ENCODE measurements at places on chromosomes 7 and 10.

GRCh38 chr10:77909021-77909748 is 17.4 kb downstream of the DLG5 start:
- no peak for DNase-seq

GRCh38 chr7:87131771-87132170 is 20.5 kb upstream of the DMTF1 start:
- DNase-seq, result no peak

- no peak for DNase-seq
These were observed 85.6 kb downstream of the SDK1 start for GRCh38 chr7:3386423-3387190.

DNA sequence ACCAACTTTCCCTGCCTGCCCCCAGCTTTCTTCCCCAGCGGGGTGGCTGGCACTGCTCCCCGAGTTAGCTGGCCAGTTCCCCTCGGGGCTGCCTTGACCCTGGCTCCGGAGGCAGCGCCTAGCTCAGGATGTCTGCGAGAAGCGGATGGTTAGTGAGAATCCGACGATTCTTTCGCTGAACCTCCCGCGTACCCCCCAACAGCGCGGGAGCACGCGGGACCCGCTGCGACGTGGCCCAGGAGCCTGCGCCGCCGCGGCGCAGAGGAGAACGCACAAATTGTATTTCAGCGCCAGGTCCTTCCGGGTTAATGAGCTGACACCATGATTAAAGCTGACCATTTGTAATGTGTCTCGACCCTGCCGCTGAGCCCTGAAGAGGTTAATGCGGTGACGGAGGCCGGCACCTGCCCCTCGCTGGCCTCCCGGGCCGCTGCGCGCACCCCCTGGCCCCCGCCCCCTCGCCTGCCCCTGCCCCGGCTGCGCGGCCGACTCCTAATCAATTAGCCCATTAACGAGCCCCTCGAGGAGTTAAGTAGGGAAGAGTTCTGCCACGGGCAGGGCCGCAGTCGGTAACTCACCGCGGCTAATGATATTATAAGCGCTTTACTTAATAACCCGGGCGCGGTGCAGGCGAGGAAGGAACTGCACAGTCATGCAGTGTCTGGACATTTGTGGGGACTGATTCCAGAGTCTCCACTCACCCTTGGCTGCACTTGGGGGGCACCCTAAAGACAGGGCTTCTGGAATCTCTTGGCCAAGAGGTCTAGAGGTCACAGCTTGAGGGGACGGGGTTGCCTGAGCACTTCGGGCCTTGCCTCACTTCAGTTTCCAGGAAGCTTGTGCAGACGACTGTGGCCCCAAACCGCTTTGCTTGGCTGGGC is 1.7 kb upstream of the HMX2 start:
- no peak for DNase-seq

GRCh38 chr7:155802906-155803417 is 9.3 kb downstream of the SHH start:
- no peak for DNase-seq

DNA sequence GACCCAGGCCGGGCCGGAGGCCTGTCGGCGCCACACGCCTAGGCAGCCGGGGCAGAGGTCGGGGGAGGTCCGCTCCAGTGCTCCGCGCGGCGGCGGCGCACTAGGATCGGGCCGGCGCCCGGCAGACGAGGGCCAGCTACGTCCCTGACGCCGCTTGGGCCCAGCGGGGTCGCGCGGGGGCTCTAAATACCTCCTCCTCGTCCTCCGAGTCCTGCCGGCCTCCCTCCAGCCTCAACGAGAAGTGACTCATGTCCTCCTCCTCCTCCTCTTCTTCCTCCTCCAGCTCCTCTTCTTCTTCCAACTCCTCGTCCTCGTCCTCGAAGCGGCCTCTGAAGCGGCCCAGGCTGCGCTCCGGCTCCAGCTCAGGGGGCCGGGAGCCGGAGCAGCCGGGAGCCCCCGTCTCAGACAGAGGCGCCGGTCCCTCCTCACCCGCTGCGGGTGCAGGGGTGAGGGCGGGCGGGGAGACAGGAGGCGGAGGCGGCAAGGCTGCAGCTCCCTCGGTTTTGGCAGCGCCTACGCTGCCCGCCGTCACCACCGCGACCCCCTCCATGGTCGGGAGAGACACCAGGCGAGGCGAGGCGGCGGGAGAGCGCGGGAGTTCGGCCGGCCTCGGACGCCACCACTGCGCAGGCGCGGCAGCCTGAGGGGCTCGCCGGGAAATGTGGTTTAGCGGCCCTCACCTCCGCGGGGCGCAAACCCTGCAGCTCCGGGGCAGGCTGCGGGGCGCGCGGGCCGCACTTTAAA is at the start of gene PCGF6:
Gene PCGF6 (minus strand): TSS at position 624 of the 744 bp plus-strand sequence. CDS start 74 bp downstream, at position 550.
- DNase-seq, result peak; percentile 93

GRCh38 chr7:110148054-110148453 is 942.9 kb upstream of the LRRN3 start:
- no peak for DNase-seq

GRCh38 chr10:98589007-98589406 is 142.3 kb upstream of the HPS1 start:
- DNase-seq, result no peak

DNA sequence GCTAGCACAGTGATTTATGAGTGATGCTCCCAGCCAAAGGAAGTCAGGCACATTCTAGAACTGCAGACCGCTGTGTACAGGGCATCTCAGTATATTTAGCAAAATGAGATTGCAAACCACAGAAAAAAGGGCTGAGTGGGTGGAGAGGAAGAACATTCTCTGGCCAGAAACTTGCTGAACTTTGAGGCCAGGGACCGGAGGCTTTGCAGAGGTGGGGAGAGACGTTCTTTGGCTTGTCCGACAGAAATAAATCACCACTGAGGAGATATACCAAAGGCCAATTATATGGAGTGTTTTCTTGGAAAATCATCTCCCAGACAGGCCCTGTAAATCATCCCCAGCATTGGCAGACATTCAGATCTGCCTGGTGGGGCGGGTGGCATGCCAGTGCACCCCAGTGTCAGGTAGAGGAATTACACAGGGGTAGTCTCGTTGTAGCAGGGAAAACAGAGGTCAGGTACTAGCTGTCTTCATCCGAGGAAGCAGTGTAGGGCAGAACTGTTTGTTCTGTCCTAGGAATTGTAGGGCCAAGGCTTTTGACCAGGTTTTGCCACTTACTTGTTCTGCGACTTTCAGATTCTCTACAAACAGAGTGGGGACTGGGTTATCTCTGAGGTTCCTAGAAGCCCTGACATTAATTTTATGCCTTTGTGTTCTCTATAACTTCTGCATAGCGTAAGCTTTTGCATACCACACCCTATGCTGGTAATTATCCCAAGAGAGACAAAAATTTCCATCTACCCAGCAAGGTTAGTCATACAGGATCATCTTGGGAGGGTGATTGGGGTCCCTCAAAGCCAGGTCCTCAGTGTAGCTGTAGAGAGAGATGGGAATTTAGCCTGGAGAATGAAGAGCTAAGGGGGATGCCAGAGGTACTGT is 655.6 kb downstream of the LRMDA start:
- no peak for DNase-seq
